AG04450 (cell line): ENCODE measurements at places on chromosomes 16 and 17.
A peak's percentile ranks its signal among the peaks of the same experiment; 100 is the strongest.

GRCh38 chr17:38604479-38605403 is 1.0 kb downstream of the SRCIN1 start:
- no peak for DNase-seq

DNA sequence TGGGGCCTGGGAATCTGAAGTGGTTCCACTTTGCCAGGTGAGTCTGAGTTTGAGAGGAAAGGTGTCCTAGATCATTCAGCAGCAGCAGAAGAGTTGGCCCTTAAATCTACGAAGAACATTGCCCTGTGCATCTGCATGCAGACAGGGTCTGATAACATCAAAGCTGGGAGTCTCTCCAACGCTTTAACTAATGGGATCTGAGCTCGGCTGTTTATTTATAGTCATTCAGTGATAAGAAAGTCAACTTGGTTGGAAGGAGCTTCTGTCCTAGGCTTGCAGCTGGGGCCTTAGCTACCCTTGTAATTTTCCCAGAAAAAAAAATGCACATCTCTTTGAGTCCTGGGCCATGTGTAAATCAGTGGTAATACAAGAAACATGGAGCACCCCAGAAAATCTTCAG is 418.0 kb upstream of the HSBP1 start:
- DNase-seq: no peak

DNA sequence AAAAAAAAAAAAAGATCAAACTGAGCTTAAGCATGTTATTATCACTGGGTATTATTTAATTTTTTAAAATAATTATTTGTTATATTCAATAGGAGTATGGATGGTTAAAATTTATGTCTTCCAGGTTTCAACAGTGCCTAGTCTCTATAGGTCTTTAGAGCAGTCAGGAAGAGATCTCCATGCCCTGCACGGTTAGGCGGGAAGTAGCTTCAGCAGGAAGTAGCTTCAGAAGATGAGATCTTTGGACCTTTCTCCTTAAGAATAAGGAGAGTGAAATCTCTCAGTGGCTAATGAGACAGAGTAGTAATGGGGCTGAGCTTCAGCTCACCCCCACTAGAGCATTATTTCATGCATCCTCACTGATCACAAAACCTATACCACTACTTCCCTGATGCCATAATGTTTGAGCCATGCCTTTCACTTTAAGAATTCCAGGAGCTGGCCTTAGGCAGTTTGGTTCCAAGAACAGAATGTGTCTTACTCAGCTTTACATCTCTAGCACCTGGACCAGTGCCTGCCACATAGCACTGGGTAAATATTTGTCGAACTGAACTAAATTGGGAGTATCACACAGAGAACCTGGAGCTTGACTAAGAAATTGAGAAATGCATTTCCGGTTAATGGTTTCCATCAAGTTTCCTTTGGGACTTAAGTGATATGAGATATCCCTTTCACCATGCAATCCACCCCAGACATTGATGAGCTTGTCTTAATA is 43.5 kb downstream of the SCPEP1 start:
- DNase-seq: no peak

DNA sequence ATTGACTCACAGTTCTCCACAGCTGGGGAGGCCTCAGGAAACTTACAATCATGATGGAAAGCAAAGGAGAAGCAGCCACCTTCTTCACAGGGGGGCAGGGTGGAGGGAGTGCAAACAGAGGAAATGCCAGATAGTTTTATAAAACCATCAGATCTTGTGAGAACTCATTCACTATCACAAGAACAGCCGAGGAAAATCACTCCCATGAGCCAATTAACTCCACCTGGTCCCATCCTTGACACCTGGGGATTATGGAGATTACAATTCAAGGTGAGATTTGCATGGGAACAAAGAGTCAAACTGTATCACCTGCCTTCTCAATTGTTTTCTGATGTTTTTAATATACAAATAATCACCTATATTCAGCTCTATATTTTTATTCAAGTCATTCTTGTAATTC is 1527.3 kb upstream of the GOT2 start:
- DNase-seq: no peak

- DNase-seq: no peak
Measured at GRCh38 chr16:56785317-56785716, 55.4 kb downstream of the NUP93 start.

DNA sequence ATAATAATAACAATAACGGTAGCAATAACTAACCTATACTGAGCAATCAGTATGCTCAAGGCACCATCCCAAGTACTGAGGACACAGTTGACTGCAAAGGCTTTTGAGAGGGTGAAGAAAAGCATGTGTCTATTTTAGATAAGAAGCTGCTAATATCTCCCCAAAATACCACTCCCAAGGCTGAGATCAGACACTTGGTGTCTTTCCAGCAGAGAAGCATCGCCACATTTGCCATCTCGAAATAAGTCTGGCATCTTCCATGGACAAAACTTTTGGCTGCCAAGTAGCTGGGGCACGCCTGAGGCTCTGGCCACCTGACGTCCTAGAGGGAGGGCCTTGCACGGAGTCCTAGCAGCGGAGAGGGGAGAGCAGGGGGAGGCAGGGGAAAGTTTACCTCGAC is 39.0 kb downstream of the ZNF423 start:
- DNase-seq: no peak

DNA sequence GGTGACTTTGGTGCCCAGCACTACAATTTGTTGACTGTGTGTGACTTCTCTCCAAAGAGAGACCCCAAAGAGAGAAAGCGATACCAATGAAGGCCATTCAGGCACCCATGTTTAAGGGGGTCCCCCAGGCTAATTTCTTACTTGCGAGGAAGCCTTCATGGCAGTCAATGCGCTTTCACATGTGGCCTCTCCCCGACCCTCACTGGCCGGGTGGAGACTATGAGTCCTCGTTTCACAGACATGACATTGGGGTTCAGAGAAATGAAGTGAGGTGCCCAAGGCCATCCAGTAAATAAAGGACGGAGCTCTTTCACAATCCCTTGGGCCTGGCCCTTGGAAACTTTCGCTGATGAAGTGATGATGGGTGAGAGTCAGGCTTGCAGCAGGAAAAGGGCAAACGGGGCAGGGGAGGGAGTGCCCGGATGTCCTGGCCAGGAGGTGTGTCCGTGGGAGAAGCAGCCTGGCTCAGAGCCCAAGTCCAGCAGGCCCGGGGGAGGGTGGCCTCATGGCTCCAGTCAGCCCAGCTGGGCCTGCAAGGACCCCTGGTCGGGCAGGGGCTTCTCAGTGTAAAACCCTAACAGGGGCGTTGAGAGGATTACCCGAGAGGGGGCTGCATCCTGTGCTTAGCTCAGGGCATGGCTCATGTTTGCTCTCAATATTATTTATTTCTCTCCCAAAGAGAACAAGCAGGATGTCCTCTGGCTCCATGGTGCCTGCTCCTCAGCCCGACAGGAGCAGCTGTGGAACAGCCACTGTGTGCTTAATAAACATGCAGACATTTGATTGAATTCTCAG is 14.7 kb downstream of the TBX2 start:
- DNase-seq: no peak

DNA sequence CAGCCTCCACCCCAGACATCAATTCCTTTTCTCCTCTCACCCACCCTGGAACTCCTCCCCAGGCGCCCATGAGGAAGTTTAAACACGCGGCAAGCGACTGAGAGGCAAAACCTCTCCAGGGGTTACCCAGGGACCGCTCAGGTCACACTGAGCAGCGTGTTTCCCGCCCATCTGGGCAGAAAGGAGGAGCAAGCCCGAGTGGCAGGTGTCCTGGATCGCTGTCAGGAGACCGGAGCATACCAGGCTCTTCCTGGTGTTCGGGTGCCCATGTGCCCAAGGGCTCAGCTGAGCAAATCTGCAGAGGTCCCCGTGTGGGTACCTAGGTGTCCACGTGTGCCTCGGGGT is 491 bp downstream of the SLC25A19 start:
- DNase-seq: no peak

GRCh38 chr16:10623059-10623458 is 42.7 kb upstream of the EMP2 start:
- no peak for DNase-seq

- peak; percentile 61 for DNase-seq
Measured at GRCh38 chr17:2892305-2892971, 96.2 kb downstream of the RAP1GAP2 start.

GRCh38 chr17:59565959-59566324 is 532 bp downstream of the DHX40 start:
- peak; percentile 49 for DNase-seq

- DNase-seq: no peak
Measured at GRCh38 chr17:51322390-51323029, 62.2 kb downstream of the UTP18 start.

DNA sequence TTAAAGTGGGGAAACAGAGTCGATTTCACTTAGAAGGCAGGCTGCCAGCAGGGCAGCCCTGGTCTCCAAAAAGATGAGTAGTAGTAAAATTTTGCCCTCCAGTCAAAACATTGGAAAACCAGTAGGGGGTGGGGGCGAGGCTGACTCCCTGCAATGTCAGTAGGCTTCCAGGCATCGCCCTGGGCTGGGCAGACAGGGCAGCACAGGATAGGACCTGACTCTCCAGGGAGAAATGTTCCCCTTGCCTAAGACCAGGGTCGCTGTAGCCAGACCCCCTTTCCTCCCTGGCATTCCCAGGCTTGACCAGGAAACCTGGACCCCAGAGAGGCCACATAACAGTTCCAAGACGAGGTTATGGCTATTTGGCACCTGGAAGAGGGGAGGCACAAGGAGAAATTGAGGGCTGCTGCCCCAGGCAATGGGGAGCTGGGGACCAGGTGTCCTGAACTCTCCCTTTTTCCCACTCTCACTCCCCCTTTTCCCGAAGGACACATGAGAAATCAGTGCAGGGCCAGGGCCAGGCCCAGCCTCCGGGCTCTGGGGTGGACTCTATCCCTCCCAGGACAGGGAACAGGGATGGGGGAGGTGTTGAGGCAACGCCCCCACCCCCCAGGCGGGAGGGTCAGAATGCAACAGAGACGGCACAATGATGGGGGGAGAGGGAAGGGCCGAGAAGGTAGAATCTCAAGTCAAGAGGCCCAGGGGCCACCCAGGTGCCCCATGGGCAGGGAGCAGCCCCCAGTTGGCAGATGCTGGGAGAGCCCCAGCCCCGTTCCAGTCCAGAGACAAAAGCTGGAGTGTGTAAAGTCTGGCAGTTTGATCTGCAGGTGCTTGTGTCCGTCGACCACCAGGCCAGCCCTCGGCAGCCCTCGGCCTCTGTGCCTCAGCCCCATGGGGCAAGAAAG is 4.5 kb upstream of the SAMD14 start:
- DNase-seq: no peak

- no peak for DNase-seq
Measured at GRCh38 chr16:10761373-10761772, 17.7 kb downstream of the NUBP1 start.

DNA sequence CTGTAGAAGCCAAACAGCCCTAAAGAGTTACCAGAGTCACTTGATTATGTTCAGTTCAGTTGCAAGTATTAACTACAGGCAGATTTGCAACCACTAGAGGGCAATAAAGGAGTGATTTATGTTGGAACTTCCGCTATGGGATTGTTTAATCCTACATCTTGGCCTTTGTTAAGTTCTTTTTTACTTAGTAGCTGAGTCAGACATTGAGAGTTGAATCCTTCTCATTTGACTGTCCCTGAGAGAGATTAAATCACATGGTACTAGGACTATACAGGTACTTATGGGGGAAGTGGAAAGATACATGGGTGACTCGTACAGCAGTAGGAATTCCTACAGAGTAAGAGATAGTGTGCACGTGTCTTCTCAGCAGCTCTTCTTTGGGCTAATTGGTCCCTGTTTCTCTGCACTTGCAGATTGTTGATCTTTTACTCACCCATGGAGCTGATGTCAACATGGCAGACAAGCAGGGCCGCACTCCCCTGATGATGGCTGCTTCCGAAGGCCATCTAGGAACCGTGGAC is 40.3 kb downstream of the CYB561 start:
- peak; percentile 68 for DNase-seq

GRCh38 chr17:78316867-78317789 is 42.7 kb downstream of the SOCS3 start:
- DNase-seq: no peak

- no peak for DNase-seq
Measured at GRCh38 chr17:35149941-35150340, 2.3 kb downstream of the UNC45B start.

GRCh38 chr16:76059186-76059585 is 218.0 kb upstream of the CNTNAP4 start:
- DNase-seq: no peak

DNA sequence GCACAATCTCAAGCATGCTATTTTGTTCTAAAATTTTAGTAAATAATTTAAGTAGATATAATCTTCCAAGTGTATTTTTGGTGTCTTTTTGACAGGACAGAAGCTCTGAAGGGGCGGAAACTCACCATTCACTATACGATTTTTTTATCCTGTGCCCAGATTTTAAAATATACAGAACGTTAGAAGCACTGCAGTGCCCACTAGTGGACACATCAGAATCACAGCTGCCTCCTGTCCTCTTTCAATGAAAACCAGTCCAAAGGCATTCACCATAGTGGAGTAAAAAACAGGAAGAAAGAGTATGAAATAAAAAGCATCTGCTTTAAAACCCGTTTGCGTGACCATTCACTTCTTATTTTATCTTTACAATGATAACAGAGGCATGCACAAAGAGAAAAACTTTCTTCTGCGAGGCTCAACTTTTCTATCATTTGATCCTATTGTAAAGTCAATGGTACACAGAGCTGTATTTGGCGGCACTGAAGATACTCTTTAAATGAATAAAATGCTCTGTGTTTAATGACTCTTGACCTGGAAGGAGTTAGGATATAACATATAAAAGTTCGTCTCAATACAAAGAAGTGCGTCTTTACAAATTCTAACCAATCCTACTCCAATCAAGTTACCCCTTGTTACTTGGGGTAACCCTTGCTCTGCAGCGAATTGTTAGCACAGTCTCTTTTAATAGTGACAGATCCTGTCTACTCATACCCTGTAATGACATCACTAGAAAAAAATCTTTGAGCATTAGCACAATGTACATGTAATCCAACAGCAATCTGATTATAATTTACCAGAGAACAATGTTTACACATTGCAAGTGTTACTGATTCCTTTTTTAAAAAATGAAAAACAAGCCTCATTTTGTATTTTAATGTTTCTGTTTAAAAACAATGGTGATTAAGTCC is 339.8 kb upstream of the PSMD7 start:
- peak; percentile 20 for DNase-seq

DNA sequence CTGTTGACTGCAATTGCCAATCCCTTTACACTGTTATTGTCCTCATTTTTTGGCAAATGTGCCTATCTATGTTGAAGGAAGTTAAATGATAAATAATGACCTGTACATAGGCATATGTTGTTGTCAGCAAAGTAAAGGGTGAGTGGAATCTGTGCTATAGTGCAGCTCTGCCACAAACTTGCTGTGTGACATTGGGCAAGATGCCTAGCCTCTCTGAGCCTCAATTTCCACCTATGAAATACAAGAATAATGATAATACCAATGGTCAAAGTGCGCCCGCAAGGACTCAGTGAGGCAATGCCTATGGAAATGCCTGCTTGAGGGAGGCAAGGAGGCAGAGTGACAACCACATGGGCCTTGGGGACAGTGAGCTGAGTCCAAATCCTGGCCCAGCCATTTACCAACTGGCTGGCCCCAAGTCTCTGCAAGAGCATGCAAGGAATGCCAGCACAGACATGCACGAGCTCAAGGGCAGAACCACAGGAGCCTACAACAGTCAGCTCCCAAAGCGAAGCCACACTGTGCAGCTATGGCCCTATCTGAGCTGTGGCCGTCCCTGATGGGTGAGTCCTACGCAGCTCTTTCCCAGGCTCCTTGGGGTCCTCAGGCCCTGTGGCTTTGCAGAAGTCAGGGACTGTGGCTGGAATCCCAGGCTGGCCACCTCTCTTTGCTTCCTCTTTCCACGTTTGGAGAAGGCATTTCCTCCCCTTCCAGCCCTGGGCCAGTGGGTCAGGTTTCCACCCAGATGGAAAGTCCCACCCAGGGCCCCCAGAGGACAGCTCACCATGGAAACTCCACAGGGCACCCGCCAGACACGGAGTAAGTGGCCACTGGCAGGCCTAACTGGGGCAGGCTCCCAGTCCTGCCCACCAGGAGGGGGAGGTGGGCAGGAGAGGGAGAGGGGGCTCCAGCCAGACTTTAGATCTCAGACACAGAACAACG is 82.1 kb downstream of the ZNF423 start:
- DNase-seq: no peak
